ENCODE measurements at places on chromosomes 7 and 10.

GRCh38 chr10:28604567-28605536, 71.9 kb downstream of the WAC start:
- no peak for DNase-seq

DNA sequence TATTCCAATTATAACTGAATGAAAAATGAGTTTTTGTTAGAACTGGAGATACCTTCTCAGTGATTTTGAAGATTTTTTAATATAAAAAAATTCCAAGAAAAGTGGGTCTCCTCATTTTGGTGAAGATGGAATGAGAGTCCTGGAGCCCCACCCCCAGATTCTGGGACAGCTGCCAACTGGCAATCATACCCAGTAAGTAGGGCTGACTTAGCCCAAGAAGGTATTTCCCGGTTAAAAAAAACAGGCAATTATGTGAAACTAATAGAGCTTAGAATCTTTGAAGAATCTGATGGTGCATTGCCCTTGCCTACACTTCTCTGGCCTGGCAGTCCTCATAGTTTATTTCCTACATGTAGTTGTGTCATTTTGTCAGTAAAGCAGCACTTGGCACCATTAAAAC, 52.8 kb upstream of the VWDE start:
- DNase-seq, result no peak

DNA sequence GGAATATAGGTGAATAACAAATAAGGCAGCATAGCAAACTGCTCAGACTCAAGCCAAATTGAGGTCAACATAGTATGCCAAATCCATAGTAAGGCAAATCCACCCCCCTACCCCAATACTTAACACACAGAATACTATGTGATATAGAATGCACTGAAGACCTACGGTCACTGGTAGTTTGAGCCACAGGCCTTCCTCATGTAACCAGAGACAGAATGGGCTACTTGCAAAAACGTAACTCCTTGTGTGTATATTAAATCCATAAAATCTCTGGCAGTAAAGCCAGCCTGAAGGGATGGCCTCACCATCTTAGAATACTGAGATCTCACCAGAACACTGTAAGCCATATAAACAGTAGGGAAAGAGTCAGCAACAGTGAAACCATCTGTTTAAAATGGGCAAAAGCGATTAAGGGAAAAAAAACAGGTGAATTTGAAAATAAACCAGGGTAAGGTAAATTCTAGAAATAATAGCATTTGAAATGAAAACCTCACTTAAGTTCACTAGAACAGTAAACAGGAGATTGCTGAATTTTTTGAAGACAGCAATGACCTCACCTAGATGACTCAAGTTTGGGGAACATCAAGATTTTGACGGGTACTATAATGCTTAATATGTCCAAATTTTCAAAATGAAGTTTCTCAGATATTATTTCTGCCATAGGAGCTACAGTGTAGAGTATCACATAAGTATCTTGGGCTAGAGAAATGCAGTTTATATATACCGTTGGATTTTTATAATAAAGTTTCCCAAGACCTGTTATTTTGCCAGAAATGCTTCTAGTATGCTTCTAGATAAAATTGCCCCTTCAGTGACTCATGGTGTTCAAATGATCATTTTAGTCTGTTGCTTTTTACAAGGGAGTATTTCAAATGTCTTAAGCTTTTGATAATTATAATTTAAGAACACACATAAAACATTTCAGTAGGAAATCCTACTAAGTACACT, 13.9 kb downstream of the HNRNPA2B1 start:
- no peak for DNase-seq

- DNase-seq, result no peak
Measured at GRCh38 chr7:107506674-107507339, 37.0 kb downstream of the GPR22 start.

GRCh38 chr7:131157530-131158243, 170.0 kb upstream of the MKLN1 start:
- no peak for DNase-seq

- DNase-seq, result no peak
Measured at GRCh38 chr7:105016709-105017656, 3.0 kb downstream of the KMT2E start.

DNA sequence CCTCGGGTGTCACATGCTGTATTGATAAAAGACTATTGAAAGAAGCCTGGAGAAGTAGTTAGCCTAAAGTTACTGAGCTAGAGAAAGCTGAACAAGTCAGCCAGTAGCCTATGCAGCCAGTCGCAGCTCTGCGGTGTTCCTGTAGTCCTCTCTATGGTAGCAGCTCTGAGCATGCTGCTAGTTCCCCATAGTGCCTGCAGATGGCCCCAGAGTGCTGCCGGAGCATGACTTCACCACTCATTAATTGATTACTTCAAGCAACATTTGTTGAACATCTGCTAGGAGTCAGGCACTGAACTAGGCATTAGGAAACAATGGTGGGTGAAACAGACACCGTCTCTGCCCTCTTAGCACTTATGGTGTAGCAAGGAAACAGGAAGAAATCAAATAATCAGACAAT, 422.7 kb downstream of the SORCS3 start:
- no peak for DNase-seq

DNA sequence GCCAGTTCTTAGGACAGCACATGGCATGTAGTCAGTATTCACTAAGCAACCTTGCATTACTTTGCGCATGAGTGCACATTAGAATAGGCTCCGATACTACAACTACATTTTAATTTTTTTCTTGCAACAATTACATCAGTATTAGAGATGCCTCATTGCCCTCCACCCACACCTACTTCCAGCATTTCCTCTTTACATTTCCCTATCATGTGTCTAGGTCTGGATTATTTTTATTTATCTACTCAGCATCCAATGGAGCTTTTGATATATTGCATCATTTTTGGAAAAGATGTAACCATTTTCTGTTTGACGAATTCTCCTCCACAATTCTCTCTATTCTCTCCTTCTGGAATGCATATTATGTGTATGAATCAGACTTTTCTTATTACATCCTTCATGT, 258.2 kb upstream of the GLI3 start:
- DNase-seq, result no peak

DNA sequence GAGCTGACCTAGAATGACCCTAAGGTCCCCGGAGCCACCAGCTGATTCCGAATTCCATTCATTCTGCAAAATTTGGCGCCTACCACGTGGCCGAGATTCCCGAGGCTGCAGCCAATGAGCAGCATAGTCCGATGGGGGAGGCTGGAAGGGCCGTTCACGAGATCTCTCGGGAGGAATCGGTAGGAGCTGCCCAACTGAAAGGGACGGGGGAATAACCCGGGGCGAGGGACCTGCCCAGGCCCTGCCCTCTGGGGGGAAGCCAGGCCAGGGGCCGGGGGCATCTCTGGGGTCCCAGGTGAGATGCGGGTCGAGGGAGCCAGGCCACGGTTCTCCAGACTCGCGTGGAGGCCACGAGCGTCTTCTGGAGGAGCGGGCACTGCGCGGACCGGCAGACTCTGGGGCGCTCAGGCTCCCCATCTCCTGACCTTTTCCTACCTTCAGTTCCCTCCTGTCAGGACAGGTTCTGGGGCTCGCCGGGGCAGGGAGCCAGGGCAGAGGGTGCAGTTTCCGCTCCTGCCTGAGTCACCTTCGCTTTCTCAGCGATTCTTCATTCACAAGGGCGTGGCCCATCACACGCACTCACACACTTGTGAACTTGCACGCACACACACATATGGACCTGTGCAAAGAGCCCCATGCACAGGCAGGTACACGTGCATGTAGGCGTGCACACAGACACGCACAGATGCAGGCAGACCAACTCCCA, 173.4 kb downstream of the RNF216 start:
- DNase-seq, result no peak

All from stimulated activated CD4-positive, alpha-beta T cell treated with anti-CD3 and anti-CD28 coated beads, Interleukin-1b, Interleukin-23, amount 100 ng/mL, for 1 hour (primary cell).